ENCODE measurements at places on chromosomes 2 and 18.

DNA sequence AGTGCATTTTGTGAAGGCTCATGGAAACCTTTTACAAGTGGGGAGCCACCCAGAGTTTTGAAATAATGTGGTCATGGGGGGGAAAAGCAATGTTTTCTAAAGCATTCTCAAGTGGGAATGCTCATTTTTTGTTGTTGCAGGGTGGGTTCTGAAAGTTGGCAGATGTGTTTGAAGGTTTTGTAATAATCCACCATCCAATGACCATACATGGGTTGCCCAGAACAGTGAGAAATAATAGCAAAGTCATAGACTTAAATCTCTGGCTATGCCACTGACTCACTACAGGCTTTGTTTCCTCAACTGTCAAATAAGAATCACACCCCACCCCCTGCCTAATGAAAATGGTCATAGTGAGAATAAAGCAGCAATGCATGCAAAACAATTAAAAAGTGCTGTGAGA, 2.9 kb downstream of the DSG3 start:
- DNase-seq = peak; percentile 7

GRCh38 chr18:25787276-25787675, 303.1 kb downstream of the SS18 start:
- DNase-seq = no peak

DNA sequence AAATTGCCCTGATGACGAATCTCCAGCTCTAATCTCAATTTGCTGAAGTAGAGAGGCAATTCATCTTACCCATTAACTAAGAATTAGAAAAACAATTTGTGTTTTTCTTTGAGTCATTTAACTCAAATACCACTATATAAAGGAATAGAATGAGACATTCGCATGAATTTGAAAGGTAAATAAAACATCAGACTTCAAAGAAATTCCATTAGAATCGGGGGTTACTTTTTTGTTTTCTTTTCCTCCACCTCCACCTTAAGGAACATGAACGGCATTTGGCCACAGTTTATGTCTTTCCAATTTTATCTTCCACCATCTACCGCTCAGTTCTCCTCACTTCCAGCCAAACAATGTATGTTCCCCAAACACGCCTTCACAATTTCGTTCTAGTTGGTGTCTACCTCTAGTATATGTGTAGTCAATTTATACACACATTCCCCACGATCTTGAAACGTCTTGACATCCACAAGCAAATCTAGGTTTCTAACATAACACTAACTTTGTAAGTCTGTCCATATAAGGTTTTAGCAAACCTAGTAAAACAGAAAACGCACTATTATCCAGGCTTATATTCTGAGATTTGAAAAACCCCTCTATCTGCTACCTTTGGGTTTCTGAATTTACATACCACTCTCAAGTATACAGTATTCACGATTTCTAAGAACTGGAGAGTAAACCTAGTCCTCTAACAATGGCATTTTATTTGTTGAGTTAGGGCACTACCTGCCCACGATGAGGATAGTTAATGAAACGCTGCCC, 1.2 kb upstream of the SMCHD1 start:
- no peak for DNase-seq

GRCh38 chr18:24560511-24560981, 100.1 kb downstream of the HRH4 start:
- DNase-seq = peak; percentile 27

DNA sequence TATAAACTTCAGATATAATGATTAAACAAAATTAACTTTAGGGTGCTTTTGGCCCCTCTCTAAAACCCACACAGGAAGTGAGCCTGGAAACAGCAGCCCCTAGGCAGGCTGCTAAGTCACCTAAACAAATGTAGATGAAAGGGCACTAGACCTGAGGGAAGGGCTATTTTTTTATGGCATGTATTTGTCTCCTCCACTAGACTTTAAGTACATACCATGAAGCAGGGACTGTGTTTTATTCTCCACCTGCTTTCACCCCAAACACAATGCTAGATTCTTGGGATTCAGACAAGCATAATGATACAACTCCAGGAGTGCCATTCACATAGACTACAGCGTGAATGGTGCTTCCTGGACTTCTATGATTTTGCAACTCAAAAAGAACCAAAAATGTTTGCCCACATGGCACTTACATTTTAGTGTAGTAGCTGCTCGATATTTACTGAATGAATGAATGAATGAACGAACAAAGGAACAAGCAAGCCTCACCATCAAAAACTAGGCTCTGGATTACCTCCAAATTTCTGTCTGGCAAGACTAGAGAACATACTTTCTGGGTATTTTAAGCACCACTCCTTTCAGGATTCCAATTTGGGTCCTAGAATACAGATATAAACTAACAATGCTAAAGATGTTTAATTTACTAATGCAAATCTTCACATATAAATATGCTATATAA, 10.1 kb downstream of the ATAD2B start:
- DNase-seq = no peak

- DNase-seq = peak; percentile 5
Observed at GRCh38 chr2:207881902-207882301, 112.2 kb upstream of the FZD5 start.

- no peak for DNase-seq
Observed at GRCh38 chr2:26312471-26312870, 33.5 kb upstream of the SELENOI start.

GRCh38 chr2:112730216-112730615, 9.4 kb downstream of the NT5DC4 start:
- DNase-seq = no peak

Data from fibroblast of skin of right biceps (primary cell).